ENCODE measurements at places on chromosomes 5 and 9.

- no peak for DNase-seq
These were observed 127.2 kb upstream of the TRPC7 start for GRCh38 chr5:136492587-136492986.

DNA sequence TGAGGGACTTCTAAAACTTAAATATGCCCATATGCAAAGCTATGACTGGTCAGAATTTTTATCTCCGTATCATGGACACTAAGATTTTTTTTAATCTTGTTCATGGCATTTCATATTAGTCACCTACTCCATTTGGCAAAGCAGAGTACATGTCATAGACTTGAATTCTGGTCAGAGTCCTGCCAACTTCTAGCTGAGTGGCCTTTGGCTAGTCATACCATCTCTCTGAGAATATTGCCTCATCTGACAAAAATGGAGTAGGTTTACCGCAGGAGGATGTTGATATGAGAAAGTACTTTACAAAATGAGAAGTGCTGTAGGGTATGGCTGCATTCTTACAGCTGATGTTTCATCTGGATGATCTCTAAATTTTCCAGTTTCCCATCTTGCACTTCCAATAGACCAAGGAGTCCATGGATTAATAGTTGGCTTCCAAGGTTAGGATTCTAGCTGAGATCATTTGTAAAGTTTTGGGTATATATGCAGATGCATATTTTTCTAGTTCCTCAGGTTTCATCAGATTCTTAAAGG, 150.8 kb upstream of the NR3C1 start:
- no peak for DNase-seq

- DNase-seq = no peak
These were observed 820 bp upstream of the NFX1 start for GRCh38 chr9:33289496-33289895.

DNA sequence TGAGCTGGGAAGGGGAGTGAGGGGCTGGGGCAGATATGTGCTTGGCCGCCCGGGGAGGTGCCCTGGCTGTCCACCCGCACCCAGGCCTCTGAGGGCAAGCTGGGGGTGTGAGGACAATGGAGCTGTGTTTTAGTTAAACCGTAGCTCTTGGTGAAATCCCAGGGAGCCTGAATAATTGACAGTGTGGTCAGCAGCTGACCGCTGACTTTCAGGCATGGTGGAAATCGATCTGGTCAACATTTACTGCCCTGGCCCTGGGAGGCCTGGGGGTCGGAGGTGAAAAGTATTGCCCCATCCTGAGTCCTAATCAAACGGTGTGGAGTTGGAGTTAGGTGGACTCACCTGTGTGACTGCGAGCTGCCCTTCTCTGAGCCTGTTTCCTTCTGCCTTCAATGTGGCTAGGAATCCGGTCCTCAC, 31.2 kb upstream of the CRB2 start:
- no peak for DNase-seq

- no peak for DNase-seq
These were observed 131.1 kb downstream of the TLE1 start for GRCh38 chr9:81558091-81558830.

- DNase-seq = no peak
These were observed 99.6 kb upstream of the PHYKPL start for GRCh38 chr5:178332210-178332641.

DNA sequence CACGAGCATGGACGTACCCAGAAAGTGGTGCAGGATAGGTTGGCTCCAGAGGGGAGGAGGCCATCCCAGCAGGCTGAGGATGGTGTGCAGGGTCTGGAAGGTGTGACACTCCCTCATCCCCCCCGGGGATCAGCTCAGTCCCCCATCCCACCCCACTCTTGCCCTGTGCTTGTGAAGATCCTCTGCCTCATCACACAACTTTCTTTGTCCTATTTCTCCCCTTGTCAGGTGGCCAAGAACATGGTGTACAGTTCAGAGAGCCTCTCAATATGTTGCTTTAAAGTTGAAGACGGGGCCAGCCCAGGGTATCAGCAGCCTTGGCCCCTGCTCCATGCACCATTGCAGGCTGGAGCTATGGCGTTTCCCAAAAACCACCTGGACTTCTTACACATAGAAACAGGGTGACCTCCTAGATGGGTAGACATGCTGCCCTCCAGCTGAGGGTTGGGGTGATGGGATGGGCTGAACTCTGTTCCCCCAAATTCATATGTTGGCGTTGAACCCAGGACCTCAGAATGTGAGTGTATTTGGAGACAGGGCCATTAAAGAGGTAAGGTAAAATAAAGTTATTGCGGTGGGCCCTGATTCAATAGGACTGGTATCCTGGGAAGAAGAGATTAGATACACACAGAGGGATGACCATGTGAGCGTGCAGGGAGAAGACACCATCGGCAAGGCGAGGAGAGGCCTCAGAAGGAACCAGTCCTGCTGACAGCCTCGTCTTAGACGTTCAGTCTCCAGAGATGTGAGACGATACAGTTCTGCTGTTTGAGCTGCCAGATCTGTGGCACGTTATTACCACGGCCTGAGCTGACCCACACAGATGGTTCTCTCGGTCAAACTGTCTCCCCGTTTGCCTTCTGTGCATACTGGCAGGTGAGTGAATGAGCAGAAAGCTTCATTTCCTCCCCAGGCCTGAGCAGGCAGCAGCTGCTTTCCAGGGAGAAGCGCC, 272.5 kb downstream of the GADD45G start:
- DNase-seq = no peak

DNA sequence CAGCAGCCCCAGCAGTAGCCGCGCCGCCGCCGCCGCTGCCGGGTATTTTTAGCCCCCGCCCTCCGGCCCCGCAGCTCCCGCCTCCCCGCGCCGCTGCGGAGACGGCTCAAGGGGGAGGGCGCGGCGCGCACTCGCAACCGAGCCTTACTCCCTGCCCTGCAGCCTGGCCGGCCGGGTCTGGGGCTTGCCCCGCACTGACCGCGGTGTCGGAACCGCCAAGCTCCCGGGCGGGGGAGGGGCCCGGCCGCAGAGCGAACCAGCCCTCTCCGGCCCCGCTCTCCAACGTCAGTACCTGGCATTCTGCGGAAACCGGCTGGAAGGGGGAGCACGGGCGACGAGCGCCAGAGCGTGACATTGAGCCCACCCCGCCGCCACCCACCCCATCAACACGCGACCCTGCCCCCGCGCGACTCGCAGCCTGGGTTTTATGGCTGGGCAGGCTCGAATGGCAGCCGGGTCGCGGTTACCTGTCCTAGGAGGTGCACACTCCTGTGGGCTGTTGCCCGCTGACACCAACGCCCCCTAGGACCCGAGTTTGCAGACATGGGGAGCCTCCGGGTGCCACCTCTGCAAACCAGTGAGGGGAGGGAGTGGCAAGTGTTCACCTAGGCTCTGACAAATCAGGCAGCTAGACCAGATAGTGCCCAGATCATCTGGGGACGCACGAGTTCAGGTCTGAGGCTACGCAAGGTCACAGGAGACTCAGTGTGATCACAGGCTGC, at the start of gene ACSL6:
ACSL6 (minus strand) TSS at position 37 of the 722 bp plus-strand sequence. CDS start 105 bp downstream, outside the sequence.
- DNase-seq = peak; percentile 35

Measured in activated T-helper 1 cell treated with anti-CD3 and anti-CD28 coated beads, Interleukin-2, amount 50 U/mL, for 16 hours (primary cell).